ENCODE measurements at places on chromosomes 7 and 10.
A peak's percentile ranks its signal among the peaks of the same experiment; 100 is the strongest.

- no peak for DNase-seq
Observed at GRCh38 chr10:63481815-63482421, 16.1 kb upstream of the JMJD1C start.

- DNase-seq = no peak
Observed at GRCh38 chr10:95697429-95697828, 3.7 kb upstream of the TCTN3 start.

- DNase-seq = no peak
Observed at GRCh38 chr7:17626235-17626634, 314.1 kb downstream of the SNX13 start.

GRCh38 chr10:94785211-94785610, 22.7 kb downstream of the CYP2C19 start:
- DNase-seq = no peak

DNA sequence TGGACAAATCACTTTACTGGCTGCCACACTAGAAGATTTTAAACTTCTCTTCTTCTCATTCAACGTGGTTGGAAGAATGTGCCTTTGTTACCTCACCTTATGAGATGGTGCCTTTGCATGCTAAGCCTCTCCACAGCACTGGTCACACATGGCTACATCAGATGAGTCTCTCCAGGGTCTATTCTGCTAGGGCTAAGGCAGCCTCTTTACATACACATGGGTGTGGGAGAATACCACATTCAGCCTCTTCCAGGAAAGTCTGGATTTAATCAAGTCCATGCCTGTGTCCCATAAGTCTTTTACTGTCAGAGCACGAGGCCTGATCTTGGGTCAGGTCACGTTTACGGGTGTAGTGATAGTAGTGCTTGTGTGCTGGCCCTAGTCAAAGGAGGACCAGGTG, 701.5 kb downstream of the SORCS3 start:
- no peak for DNase-seq

DNA sequence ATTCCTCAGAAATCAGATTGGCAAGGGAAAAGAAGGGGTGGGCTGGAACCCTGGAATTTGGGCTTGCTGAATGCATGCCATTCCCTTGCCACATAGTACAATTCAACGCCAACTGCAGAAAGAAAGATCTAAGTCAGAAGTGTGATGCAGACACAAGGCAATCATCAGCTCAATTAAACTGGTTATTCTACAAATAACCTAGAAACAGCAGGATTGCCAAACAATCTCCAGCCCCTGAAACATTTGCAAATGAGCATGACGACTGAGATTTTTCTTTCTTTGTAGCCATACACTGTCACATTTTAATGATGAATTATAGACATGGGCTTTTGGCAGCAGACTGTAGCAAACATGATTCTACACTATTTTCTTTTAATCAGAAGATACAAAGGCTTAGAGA, 16.5 kb upstream of the CREB5 start:
- DNase-seq = no peak

DNA sequence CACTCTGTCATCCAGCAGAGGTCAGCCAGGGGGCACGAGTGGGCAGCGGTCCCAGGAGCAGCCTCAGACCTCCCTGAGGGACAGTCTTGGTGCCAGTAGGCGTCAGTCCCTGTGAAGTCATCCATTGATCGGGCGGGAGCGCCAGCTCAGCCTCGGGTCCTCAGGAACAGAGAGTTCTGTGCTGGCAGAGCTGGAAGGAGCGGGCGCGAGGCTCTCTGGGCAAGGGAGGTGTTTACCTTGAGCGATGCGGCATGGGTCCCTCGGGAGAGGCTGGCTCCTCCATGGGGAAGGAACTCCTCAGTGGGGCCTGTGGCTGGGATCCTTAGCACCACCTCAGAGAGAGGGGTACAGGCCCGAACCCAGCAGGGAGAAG, 101.1 kb upstream of the PPIF start:
- DNase-seq = peak; percentile 89

- DNase-seq = no peak
Observed at GRCh38 chr10:34382626-34383025, 432.5 kb downstream of the PARD3 start.

- no peak for DNase-seq
Observed at GRCh38 chr10:87706731-87707130, 47.1 kb downstream of the PAPSS2 start.

- DNase-seq = no peak
Observed at GRCh38 chr7:54141576-54141975, 400.6 kb upstream of the VSTM2A start.

DNA sequence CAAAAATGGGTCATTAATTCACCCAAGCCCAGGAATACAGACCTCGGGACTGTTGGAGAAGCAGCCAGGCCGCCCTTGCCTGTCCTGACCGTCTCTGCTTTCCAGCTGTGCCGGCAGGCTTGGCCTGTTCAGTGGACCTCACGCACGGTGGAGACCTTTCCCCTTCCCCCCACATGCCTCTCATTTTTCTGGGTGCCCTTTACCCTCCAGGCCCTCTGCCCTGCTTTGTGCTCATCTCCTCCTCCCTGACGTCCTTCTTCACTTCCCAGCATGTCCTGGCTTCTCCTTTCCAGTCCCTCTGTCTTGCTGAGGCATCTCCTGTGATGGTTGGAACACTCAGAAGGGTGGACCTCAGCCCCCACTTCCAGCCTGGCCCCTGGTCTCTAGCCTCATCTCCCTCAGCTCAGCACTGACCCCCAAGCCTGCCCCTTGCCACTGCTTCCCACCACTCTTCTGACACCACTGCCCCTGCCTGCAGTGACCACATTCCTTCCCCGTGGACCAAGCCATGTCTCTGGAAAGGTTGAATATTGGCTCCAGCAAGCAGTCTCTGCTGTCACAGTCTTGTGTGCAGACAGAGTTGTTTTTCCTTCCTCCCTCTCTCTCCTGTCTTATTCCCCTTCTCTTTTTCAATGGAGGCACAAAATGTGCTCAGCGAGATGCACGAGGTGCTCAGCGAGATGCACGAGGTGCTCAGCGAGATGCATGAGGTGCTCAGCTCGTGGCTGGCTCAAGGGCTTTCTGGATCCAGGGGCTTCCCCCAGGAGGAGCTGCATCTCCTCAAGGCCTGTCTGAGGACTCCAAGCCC, 14.9 kb downstream of the BAG3 start:
- DNase-seq = no peak

DNA sequence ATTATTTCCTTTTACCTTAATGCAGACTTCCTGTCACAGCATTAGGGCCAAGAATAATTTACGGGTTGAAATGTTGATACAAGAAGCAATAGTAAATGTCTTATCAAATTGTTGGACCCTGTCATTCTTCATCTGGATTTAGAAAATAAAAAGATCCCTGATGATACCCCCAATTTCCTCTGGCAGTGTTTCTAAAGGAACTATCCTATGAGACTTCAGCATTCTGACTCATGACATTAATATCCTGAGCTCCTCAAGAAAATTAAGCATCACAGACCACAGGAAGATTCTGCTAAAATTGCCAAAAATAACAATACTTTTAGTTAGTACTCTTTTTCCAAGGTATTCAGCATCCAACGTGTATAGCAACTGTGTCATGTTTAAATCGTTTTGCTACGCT, 490.5 kb upstream of the ANKRD30A start:
- DNase-seq = no peak

DNA sequence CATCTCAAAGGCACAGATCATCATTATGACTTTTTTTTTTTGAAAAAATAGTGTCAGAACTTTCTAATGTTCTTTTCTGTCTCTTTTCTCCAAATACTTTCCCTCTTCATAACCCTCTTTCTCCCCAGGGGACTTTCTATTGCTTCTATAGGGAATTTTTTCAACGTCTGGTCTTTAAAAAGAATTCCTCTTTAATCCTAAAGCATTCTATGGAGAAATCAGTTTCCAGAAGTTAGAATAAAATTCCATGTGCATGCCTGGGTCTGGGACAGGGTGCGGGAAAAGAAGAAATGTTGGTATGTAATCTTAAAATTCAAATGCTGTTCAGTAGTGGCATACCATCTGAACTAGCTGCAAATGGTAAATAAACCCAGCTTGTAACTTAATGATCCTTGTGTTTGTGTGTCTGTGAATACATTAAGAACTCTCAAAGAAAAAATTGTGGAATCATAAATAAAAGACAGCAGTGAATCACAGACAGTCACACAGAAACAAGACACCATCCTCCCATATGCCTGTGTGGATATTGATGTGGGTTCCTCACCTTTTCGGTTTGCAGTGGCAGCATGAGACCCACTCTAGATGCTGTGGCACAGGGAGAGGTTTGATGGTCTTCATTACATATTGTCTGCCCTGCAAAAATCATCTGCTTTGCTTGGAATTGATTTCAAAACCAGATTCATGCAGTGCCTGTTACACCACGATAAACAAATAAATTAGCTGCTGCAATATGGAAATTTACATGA, 374.7 kb upstream of the NRP1 start:
- DNase-seq = no peak

- no peak for DNase-seq
Observed at GRCh38 chr7:82167558-82168314, 275.8 kb downstream of the CACNA2D1 start.

- no peak for DNase-seq
Observed at GRCh38 chr10:125334545-125334944, 174.2 kb upstream of the CTBP2 start.

DNA sequence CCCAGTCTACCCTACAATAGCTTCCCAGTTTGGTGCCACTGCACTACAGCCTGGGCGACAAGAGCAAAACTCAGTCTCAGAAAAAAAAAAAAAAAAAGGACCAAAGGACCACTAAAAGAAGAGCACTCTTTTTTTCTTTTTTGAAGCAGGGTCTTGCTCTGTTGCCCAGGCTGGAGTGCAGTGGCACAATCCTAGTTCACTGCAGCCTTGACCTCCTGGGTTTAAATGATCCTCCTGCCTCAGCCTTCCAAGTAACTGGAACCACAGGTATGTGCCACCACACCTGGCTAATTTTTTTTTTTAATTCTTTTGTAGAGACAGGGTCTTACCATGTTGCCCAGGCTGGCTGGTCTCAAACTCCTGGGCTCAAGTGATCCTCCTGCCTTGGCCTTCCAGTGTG, 14.0 kb downstream of the PLAU start:
- DNase-seq = no peak

- no peak for DNase-seq
Observed at GRCh38 chr7:48083114-48083830, 5.8 kb upstream of the UPP1 start.

DNA sequence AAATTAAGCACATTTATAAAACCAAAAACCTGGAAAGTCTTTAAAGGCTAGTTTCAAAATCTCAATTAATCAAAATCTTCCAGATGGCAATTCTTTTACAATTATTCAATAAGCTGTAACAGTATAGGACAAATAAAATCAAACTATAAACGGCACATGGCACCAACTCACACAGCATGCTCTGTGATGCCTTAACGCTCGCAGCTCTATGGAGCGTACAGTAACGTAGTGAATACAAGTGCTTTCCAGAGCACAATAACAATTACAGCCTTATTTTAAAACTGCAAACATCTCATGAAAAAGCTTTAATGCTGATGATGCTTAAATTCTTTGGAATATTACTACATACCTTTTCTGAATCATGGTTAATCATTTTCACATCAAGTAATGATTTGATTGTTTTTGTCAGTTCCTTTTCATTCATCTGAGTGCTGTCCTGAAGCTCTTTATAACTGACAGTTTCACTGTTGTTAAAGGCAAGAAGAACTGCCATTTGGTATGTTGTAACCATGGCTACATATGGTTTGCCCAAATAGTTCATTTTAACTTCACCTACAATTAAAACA, 74.2 kb downstream of the CUL2 start:
- no peak for DNase-seq

GRCh38 chr10:112907893-112908292, 42.2 kb upstream of the TCF7L2 start:
- no peak for DNase-seq

DNA sequence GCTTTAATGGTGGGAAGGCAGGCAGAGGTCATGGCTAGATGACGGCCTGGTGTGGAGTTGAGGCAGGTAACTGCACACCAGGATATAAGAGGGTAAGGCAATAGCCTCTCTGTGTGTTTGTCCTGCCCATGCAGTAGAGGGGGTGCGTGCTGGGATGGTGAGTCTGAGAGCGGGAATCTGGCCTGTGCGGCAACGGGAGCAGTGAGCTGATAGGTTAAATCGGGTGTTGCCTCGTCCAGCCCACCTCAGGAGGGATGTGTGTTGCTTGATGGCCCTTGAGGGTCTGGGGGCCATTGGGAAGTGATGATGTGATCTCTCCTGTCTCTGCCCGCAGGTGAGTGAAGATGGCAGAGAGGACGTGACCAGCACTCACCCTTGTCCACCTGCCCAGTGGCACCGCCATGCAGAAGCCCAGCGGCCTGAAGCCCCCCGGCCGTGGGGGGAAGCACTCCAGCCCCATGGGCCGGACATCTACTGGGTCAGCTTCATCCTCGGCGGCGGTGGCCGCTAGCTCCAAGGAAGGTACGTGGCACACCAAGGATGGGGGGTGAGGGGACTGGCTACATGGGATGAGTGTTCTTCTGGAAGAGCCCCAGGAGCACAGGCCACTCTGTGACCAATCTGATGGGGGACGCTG, 28.1 kb downstream of the CLIP2 start:
- no peak for DNase-seq

DNA sequence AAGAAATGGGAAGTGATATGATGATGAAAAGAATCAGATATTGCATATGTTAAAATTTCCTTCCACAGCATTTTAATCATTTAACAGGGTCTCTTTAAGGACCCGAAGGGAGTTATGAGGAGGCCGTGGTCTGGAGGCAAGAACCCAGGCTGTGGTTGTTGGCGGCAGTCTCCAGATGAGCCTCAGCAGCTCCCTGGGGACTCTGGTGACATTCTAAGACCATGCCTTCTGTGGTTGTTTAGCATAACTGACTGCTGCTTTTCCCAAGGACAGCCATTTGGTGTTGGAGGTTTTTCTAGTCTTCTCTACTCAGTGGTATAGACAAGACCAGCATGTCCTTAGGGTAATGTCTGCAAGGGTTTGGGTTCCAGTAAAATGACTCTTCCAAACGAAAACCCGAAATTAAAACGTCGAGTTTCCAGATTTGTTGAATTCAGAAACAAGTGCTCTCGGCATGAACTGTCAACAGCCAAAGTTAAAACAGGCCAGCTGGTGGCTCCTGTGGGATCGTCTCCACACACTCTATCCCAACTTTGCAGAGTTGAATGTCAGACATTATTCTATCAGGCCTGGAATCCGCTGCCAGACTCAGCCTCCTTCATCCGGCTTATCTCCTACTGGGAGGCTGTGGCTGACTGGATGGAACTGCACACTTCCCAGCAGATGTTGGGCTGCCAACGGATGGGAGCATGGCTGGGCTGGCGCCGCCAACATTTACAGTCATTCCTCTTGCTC, 183.1 kb downstream of the TAX1BP1 start:
- peak; percentile 84 for DNase-seq
